ENCODE measurements at places on chromosomes 3 and 15.

DNA sequence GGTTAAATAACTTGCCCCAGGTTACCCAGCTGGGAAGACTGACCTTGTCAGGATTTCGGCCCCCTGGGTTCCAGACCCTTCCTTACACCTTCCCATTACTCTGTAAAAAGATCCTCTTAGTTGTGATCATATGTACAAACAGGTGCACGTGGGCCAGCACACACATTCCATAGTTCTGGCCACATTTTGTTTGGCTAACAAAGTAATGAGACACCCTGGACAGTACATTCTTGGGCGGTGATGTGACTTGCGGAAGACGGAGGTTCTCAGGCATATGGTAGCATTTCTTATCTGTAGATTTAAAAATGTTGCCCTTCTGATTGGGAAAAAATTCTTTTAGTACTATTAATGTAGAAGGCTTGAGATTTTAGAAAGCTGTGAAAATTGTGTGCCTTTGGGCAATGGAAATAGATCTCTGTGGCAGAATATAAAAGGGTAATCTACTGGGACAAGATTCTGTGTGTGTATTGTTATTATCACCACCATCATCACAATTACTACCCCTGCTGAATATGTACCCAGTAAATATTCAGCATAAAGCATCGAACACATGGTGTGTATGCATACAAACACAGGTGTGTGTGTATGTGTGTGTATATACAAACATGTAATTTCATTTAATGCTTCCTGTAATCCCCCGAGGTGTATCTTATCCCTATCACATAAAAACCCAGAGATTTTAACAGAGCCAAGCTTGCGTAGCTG is 205.4 kb upstream of the UBE2E1 start:
- DNase-seq, result no peak

DNA sequence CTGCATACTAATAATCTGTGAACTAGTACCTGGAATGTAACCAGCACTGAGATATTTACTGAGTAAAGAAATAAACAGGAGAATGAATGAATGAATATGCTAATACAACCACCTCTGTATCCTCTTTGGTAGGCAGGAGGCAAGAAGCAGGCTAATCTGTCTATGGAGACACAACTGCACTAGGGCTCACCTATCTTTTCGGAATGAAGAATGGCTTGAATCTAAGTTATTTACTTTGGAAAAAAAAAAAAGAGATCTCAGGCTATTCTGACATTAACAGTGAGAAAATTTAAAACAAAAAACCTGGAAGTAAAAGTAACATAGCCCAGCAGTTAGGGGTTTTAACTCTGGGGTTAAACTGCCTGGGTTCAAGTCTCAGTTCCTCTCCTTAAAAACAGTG is 174.2 kb downstream of the FOXP1 start:
- no peak for DNase-seq

DNA sequence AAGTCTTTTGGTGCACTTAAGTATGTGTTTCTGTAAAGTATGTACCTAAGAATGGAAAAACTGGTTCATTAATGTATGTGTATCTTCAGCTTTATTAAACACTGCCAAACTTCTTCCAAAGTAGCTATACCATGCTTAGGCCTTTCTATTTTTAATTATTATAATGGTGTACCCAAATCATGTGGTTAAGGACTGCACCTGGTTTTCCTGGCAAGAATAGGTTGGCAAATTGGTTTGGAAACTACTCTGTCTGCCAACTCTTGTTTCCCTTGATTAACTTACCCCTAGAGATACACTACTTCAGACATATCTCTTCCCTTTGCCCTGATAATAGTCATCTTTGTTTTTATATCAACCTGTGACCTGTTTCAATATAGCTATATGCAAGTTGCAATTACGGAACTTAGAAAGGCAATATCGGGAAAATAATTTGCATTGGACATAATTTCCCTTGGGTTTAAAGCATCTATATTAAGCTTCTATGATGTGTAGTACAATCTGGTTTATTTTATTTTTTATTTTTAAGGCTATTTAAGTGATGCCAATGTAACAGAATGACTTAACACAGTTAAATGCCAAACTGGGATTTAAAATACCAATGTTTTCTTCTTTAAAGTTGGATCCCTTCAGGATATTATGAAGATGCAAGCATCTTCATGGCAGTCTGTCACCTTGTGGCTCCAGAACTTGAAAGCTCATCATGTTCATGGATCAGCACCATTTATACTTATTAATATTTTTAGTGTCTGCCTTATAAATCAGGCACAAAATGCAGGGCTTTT is 40.6 kb upstream of the TMEM108 start:
- DNase-seq, result no peak

DNA sequence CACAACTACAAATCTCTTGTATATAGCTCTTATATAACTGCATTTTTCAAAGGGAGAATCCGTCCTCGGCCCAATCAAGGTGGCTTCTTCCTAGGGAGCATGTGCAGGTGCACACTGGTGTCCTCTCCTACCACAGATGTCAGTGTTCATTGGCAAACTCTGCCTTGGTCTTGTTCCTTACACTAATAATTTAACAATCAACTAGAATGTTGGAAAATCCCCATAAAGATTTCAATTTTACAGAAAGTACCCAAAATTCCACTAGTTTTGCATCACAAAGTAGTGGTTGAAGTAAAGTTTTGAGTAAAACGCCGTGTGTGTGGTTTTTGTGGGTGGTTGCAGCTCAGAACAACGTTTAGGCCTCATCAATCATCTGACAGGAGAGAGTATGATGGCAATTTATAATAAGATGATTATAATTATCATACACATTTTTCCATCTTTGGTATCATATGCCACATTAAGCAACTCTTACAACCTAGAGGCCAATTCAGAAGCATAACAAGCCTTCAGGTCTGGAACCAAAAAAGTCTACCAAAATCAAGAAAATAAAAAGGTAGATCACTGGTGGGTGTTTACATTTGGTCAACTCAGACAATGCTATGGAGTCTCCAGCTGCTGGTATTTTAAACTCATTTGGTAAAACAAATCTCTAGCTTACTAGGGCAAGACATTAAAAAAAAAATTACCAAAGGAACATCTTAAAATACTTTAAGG is 128.9 kb upstream of the BHLHE40 start:
- DNase-seq, result peak; percentile 86

GRCh38 chr3:149902498-149903139 is 68.1 kb downstream of the PFN2 start:
- no peak for DNase-seq

- no peak for DNase-seq
These were observed 38.7 kb downstream of the LHFPL4 start for GRCh38 chr3:9514956-9515355.

- no peak for DNase-seq
These were observed 217.1 kb downstream of the GBE1 start for GRCh38 chr3:81544385-81544784.

DNA sequence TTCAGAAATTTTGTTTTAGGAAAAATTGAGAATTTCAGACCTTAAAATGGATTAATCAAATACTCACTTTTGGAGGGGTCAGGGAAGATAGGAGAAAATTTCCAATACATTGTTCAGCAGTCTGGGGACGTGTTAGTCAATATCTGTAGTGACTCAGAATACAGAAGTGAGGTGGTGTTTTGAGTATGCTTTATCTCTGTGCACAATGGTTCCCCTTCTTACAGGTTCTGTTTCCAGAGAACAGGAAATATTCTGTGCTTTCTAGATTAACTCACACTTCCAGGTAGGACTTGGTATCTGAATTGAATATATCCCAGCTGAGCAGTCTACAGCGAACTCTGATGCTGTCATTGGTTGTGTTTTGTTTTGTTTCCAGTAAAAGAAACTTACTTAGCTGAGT is 30.7 kb upstream of the CCDC54 start:
- peak; percentile 49 for DNase-seq

DNA sequence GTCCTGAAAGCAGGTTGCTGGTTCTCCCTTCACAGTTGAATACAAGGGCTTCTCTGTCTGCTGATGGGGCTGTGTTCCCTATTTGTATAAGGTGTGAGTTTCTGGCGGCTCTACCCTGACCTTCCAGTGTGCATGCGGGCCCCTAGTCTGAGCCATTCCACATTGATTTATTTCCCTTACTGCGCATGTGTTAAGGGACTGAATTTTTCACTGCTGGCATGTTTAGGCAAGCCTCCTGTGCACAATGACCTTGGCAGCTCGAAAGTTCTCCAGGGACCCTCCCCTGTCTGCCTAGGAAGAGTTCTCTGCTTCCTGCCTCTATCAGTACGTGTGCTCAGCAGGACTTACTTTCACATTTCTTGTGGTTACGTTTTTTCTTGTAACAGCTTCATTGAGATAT is 11.4 kb downstream of the TRAK1 start:
- no peak for DNase-seq

GRCh38 chr15:27743638-27744037 is 355.5 kb downstream of the OCA2 start:
- DNase-seq, result no peak

DNA sequence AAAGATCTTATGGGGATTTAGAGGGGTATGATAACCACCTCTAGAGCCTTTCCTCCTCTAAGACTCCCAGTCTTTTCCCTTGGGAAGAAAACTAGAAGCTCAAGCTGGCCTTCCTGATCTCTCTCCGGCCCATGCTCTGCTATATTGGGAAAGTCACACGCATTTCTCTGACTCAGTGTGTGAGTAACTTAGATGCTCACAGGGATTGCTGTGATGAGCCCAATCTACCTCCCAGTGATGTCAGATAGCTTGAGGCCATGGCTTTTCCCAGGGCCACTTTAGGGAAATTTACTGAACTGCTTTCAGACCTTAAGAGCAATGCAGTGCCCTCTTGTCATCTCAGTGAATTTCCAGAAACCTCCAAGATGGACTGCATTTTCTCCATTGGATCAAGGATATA is 8.6 kb upstream of the ST8SIA2 start:
- no peak for DNase-seq

DNA sequence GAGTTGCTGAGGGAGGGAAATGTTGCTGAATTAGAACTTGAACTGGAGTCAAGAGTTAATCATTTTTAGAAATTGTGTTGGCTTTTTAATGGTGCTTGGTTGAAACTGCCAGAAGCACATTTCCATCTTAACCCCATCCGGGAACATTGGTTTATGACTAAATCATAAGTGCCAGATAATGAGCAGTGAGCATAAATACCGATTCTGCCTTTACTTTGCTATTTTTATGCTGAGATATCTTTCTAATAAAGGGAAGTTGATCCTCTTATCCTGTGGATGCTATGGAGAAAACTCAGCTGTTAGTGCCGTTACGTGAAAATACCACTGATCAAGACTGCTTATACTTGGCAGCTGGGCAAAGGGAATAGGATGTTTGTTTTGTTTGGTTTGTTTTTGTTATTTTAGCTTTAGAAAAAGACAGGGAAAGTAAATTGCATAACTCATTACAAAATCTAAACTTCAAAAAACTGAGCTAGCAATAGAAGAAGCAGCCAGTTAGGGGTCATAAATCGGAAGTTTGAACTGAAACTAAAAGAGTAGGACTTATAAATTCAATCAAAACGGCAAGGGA is 813.1 kb downstream of the NAALADL2 start:
- DNase-seq, result no peak

GRCh38 chr3:55541016-55541415 is 53.9 kb upstream of the WNT5A start:
- DNase-seq, result no peak

DNA sequence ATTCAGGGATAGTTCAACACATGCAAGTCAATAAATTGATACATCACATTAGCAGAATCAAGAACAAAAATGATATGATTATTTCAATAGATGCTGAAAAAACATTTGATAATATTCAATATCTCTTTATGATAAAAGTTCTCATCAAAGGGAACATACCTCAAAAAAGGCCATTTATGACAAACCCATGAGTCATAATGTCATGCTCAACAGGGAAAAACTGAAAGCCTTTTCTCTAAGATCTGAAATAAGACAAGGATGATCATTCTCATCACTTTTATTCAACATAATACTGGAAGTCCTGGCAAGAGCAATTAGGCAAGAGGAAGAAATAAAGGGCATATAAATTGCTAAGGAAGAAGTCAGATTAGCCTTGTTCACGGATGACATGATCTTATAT is 54.1 kb upstream of the TMEM158 start:
- no peak for DNase-seq

DNA sequence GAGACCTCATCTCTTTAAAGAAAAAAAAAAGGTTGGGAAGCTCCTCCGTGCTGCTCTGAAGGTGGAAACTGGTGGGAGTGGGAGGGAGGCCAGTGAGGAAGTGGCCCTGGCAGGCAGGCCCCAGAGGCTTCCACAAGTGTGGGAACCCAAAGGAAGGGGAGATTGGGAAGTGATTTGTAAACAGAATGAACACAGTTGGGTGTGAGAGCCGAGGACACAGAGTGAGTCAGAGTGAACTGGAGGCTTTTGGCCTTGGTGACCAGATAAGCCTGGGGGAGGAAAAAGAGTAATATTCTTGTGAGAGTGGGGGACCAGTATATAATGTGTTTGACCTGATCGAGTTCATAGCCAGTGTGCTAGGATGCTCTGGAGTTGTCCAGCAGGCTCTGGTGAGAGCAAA is 23.0 kb downstream of the MKRN2 start:
- DNase-seq, result no peak

DNA sequence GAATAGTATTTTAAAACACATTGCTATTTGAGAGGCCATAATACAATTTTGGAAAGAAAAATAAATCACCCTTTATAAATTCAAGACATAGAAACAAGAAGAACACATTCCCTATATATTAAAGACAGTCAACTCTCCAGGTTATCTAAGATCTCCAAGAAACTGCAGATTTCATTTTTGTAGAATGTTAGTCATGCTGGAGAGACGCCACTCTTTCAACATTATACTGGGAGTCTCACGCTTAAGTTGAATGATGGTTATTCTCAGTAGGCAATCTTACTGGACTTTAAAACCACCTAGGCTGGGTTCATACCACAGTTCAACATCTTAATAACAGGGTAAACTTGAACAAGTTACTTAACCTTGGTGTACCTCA is 3.6 kb upstream of the CHRM5 start:
- no peak for DNase-seq

GRCh38 chr3:123843668-123844067 is 40.5 kb downstream of the MYLK start:
- DNase-seq, result no peak

DNA sequence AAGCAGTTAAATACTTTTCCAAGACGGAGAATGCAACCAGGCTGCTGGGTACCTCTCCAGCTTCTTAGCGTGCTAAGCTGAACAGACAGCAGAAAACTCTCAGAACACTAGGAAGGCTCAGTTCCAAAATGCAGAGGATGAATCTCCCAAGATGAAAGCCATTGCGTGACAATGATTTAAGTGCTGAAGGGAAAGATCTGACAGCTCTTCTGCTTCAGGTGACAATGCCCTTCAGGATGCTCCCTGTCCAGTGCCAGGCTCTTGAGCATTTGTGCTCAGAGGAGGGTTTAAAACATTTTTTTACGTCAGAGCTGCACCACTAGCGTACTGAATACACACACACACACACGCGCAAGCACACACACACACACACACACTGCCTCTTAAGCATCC is 26.3 kb downstream of the ARHGEF3 start:
- no peak for DNase-seq

- DNase-seq, result no peak
These were observed 899.8 kb downstream of the TUSC7 start for GRCh38 chr3:117609330-117609729.
